Brain pericyte (primary cell): ENCODE measurements at places on chromosomes 1 and 21.

GRCh38 chr21:38611277-38611676, 113.0 kb upstream of the ERG start:
- DNase-seq = no peak

- DNase-seq = no peak
Observed at GRCh38 chr21:42081138-42081537, 10.0 kb downstream of the UMODL1 start.

DNA sequence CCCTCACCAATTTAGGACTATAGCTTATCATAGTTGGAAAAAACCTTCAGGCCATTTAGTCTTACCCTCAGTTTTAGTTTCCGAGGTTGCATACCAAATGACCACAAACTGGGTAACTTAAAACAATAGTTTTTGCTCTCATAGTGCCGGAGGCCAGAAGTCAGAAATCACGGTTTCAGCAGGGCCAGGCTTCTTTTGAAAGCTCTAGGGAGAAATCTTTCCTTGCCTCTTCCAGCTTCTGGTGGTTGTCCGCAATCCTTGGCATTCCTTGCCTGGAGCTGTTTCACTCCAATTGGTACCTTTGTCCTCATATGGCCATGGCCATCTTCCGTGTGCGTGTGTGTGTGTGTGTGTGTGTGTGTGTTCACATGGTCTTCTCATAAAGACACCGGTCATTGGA, 12.4 kb upstream of the PLXNA2 start:
- DNase-seq = no peak

- DNase-seq = no peak
Observed at GRCh38 chr1:151475175-151475574, 15.9 kb upstream of the POGZ start.

DNA sequence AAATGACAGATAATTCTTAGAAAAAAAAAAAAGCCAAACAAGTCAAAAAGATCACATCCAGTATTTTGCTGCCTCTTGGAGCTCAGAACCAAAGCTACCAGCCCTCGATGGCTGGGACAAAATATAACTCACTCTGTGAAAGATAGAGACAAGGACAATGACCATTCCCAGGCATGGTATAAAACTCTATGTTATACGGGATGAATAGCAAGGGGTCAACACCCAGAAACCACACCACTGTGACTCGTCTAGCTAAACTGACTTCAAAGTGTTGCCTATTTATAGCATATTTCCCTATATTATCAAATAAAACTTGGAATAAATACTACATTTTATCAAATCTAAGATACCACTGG, 10.1 kb downstream of the TMEM63A start:
- no peak for DNase-seq

- no peak for DNase-seq
Observed at GRCh38 chr1:1092149-1092855, 18.2 kb upstream of the RNF223 start.

DNA sequence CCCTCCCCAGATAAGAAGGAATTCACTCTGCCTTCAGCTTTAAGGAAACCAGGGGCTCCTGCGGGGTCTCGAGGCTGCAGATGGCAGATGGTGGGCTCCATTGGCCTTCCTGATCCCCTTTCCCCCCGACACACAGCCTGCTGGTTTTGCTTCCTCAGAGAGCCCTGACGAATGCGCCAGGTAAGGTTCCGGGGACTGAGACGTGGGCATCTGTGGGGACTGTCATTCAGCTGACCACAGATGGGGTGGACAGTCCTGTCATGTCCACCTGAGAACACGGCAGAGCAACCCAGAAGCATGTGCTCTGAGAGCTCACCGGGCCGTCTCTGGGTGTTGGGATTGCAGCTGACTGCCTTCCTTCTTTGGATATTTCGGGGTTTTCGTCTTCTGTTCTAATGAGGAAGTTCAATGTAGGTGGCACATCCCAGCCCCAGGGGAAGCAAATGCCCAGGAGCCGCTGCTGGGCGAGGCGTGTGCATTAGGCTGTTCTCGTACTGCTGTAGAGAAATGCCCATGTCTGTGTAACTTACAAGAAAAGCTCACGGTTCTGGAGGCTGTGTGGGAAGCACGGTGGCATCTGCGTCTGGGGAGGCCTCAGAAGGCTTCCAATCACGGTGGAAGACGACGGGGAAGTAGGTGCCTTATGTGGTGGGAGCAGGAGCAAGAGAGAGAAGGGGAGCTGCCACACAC, 22.6 kb upstream of the TTC34 start:
- DNase-seq = no peak

DNA sequence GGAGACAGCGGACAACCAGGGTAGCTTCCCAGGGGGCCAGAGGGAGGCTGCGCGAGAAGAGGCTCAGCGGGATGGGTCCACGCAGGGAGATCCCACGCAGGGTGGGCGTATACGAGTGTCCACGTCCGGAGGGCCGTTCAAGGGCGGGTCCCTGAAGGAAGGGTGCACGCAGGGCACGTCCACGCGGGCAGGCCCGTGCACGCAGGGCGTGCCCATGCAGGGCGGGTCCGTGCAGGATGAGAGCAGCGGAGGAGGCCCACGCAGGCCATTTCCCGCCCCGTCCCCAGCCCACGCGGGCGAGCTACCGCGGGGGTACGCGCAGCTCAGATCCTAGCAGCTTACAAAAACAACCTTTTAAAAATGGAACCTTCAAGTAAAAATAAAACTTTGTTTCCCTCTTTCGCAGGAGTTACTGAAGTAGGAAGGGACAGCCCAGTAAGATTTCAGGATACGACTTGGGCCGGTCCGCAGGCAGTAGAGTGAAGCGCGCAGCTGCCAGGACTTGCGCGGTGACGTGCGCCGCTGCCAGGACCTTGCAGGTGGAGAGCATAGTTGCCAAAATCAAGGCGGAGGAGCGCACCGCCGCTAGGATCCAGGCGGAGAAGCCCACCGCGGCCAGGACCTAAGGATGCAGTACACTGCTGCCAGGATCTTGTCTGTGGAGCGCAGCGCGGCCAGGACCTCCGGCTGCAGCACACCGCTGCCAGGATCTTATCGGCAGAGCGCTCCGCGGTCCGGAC, 416 bp upstream of the RNF187 start:
- DNase-seq = peak; percentile 91

DNA sequence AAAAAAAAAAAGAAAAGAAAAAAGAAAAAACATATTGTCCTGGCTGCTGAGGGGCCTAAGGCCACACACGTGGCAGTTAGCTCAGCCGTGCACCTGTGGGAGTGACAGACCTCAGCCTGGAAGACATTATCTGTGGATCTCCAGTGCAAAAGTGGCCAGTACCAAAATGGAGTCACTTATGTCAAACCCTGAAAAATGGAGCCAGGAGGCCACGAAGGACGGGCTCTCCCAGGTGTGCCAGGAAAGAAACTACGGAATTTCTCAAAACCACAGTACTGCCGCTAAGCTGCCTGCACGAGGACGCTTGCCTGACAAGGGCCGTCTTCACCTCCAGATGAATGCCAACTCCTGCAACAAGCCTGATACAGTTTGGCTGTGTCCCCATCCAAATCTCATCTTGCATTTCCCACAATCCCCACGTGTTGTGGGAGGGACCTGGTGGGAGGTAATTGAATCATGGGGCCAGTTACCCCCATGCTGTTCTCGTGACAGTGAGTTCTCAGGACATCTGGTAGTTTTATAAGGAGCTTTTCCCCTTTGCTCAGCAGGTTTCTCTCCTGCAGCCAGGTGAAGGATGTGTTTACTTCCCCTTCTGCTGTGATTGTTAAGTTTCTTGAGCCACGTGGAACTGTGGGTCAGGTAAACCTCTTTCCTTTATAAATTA, 5.3 kb upstream of the MIB2 start:
- DNase-seq = no peak

GRCh38 chr1:185096531-185096930, 51.2 kb downstream of the RNF2 start:
- no peak for DNase-seq

- no peak for DNase-seq
Observed at GRCh38 chr1:61132645-61133334, 50.4 kb downstream of the NFIA start.

- no peak for DNase-seq
Observed at GRCh38 chr1:23099171-23099536, 69.5 kb downstream of the LUZP1 start.

DNA sequence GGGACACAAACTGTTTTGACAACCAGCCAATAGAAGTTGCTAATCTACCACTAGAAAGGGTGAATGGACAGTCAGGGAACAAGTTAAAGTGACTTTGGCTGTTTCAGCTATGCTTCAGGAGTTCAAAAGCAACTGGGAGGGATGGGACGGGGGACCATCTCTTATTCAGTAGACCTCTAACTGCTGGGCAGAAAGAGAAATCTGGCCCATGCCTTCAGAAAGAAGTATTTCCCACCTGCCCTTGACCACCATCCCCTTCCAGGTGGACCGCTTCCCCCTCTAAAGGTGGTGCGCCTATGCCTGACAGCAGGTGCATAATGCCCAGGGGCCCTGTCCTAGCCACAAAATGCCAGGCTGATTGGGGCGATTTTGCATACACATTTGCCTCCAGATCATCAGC, 5.2 kb downstream of the ITPKB start:
- DNase-seq = no peak

DNA sequence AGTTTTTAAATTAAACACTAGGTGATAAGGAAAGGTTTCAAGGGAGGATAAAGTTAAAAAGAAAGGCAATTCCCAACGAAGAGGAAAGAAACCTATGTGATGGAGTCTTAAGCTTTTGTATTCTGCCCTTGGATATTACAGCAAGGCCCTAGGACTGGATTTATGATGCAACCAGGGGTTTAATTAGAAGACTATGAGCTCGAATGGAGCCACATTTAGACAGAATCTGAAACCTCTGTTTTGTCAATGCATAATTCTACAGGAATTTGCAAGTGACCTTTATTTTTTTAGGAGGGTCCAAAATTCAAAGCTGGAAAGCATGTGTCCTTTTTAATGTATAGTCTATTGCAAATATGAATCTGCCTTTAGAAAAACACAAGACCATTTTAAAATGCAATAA, 37.9 kb downstream of the TGFB2 start:
- DNase-seq = no peak

GRCh38 chr1:230268371-230269170, 157.6 kb downstream of the PGBD5 start:
- no peak for DNase-seq

DNA sequence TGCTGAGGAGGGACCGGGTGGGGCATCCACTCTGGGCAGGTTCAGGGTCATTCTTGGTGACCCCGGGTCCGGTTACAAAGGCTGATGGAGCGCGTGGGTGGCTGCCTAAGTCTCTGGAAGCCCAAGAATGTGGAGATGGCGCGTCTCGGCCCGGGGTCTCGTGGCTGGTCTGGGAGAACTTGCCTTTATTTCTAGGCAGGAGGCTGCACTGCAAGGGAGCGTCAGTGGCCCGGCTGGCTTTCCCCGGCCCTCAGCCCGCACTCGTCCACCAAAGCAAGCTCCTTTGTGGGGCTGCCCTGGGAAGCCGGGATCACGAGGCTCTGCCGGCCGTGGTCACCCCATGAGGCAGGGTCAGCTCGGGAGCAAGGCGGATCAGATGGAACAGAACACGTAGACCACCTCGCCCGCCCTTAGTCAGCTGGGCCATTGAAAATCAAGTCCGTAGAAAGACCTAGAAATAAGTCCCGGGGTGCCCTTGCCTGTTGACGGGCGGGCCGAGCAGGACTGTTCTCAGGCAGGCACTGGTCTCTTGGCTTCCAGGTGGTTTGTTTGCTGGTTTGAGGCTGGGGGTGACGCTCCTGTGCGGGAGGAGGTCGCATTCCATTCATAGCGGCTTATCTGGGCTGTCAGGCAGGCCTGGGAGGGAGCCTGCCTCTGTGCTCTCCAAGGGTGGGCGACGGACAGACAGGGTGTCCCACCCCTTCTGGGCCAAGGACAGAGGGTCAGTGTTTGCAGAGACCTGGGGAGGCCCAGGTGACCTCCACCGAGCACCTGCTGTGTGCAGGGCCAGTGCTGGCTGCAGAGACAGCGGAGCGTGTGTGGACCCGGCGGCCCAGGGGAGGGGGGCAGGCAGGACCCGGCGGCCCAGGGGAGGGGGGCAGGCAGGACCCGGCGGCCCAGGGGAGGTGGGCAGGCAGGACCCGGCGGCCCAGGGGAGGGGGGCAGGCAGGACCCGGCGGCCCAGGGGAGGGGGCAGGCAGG, 25.8 kb downstream of the COL18A1 start:
- DNase-seq = no peak

GRCh38 chr1:182340233-182341058, 51.1 kb downstream of the GLUL start:
- no peak for DNase-seq

DNA sequence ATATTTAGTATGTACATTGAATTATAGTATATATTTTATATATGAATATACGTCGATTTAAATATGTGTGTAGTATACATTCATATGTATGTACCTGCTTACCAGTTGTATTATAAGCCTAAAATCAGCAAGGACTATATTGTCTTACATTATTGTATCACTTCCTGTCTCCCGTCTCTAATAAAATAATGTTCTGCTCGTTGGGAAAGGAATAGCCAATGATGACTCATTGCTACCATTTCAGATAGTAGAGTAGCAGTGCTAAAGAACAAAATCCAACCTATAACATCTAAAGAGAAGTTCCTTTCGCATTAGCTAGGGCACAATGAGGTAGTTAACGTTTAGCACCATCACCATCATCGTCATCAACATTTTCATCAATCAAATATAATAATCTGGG, 39.9 kb upstream of the SMYD2 start:
- DNase-seq = no peak

DNA sequence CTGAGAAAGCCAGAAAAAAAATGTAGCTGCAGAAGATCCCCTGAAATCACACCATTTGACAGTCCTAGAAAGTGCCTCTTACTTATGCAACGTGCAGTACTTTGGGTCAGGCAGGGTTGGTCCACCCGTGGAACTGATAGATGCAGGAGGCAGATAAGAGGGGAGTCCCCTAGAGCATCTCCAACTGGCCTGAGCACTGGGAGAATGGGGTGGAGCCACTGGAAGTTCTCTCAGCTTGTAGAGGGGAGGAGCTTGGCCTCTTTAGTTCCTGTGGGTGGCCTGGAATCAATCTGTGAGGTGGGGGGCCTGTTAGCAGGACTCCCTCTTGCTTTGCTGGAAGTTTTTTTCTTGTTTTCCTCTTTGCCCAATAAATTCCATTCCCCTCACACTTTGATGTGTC, 335.7 kb upstream of the NCAM2 start:
- no peak for DNase-seq

DNA sequence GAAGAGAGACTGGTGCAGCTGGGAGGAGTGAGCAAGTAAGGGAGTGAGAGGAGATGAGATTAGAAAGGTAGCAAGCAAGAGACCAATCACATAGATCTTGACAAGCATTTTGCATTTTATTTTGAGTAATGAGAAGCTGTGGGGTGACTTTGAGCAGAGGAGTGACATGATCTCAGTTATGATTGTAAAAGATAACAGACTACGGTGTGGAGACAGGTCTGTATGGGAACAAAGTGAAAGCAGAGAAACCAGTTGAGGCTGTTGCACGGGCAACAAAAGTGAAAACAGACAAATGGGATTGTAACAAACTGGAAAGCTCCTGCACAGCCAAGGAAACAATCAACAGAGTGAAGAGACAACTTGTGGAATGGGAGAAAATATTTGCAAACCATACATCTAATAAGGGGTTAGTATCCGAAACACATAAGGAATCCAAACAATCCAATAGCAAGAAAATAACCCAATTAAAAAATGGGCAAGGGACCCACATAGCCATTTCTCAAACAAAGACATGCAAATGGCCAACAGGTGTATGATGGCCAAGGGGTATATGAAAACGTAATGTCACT, 68.4 kb downstream of the SNRPE start:
- no peak for DNase-seq
